NCI-H2171 (cell line): ENCODE measurements at places on chromosomes 12 and 14.

DNA sequence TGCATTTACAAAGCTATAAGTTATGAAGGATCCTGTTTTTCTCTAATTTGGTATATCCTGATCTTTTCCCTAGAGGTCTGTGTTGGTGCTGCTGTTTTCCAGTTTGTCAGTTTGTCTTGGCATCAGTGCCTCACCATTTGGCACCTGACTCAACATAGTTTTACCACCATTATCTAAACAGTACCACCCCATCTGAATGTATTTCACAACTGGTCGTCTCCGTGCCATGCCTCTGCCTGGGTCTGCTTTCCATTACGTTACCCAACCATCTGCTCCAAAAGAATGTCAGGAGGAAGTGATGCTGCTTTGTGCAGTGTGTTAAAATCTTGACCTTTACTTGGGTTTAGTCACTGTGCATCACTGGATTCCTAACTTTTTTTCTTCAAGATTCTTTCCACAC is 129.3 kb upstream of the RASSF8 start:
- no peak for DNase-seq

DNA sequence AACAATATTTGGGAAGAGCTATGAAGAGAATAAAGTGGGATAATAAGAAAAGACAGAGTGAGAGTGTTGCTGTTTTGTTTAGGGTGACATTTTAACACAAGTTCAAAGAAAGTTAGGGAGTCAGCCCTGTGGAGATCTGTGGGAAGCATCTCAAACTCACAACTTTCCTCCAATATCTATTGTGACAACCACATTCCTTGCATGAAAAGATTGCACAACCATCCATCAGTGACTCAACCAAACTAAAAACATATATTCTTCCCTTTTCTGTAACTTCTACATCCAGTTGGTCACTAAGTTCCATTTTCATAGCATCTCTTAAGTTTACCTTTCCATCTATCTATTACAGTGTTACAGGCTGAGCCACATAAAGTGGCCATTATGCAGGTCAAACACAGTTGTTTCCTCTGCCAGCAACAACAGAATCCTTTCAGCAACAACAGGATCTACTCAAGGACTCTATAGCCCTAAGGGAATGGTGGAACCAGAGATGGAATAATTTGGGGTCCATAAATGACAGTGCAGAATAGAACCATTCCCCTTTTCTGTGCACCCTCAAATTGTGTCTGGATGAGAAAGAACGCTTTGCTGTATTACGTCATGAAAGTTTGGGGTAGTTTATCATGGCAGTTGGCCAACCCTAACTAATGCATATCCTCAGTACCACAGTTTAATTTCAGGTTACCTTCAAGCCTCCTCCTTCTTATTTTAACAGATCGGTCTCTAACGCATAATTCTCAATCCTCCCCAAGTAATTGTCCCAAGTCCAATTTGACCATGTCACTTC is 118.8 kb downstream of the ST8SIA1 start:
- DNase-seq: no peak

GRCh38 chr12:83150465-83151189 is 463.9 kb downstream of the TMTC2 start:
- DNase-seq: no peak

DNA sequence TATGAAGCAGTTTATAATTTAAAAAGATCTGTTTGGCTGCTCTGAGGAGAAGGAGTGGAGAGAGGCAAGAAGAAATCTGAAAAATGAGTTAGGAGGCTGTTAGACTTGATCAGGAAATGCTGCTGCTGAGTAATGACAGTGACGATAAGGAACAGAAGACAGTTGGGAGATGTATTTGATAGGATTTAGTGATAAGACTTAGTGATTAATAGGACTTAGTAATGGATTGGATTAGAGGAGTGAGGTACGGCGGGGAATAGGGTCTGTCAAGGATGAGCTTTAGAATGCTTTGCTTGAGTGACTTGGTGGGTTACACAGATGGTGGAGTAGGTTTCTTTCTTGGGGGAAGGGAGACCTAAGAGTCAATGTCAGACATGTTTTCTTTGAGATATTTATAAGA is 31.7 kb downstream of the UNC79 start:
- DNase-seq: no peak

- DNase-seq: no peak
Measured at GRCh38 chr12:17278946-17279345, 673.0 kb upstream of the LMO3 start.

DNA sequence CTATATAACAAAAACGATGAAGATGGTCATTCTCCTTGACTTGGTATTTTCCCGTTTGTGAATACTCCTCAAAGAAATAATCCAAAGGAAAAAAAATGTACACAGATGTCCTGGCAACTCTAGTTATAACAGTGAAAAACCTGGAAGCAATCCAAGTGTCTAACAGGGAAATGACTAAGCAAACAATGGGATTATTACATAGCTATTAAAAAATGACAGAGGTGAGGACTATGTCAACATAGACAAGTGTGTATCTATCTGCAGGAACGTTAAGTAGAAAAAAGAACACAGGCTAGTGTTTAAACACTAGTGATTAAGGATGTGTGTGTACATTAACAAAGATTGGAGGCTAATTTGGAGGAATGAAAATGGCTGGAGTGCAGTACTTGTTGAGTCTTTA is 5.9 kb upstream of the APOLD1 start:
- DNase-seq: peak; percentile 51

- DNase-seq: peak; percentile 46
Measured at GRCh38 chr14:106372870-106373652, 846.7 kb downstream of the TMEM121 start.

DNA sequence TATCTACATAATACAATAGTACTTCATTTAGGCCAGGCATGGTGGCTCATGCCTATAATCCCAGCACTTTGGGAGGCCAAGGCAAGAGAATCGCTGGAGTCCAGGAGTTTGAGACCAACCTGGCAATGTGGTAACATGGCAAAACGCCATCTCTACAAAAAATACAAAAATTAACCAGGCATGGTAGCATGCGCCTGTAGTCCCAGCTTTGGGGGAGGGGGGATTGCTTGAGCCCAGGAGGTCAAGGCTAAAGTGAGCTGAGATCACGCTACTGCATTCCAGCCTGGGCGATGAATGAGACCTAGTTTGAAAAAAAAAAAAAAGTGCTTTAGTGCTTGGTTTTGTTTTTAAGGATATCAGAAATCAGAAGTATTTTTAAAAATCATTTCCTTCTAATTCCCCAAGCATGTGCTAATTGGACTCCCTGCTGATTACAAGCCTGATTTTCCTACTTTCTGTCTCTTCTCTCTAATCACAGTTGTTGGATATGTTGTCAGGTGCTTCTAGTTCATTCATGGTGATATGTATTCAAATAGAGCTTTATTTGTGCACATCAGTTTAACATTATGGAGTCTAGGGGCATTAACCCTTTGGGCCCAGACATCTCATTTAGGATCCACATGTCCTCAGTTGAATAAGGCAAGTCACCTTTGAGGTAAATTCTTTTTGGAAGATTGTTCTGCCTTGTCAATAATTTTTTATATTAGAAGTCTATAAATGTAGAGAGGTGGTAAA is 7.0 kb upstream of the KRAS start:
- DNase-seq: no peak

DNA sequence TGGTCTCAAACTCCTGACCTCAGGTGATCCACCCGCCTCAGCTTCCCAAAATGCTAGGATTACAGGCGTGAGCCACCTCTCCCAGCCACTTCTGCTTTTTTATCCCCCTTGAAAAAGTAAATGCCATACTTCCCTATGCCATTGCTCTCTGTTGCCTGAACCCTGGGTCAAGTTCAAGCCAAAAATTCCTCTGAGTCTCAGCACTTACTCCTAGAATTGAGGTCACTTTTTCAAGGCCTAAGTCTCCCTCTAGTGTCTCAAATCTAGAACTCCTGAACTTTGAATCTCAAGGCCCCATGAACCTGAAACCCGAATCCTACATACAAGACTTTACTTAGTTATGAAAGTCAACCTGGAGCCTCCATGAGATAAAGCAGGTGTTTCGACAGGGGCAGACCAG is 1.4 kb upstream of the APOBEC1 start:
- peak; percentile 38 for DNase-seq
